Activated naive CD4-positive, alpha-beta T cell treated with anti-CD3 and anti-CD28 coated beads, Interleukin-2, amount 10 ng/mL, durations not matched to agents 7 days and 5 days (primary cell): ENCODE measurements at places on chromosomes 3 and 15.

DNA sequence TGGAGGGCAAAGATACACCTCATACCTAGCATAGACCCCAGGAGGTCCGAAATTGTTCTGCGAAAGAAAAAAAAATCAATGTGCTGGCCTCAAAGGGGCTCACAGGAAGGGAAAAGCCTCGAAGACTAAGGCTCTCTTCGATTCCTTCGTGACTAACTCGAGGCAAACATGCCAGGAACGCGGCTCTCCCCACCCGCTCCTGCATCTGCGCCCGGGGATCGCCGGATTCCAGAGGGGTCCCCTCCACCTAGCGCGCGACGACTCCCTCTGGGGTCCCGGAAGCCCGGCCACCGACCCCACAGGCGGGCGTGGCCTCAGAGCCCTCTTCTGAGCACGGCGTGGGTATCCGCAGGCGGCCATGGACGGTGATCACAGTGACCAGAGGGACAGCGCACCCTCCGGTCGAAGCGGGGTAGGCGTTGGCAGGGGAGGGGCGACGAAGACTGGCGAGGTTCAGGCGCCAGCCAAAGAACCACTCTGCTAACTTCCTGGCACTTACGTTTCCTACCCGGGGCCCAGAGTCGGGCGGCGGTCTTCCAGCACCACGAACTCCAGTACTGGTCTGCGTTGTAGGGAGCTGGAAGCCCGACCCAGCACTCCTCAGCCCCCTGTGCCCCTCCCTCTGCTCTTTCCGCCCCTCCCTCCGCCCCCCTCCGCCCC lies 515 bp upstream of the EIF3J start:
- DNase-seq, result no peak

DNA sequence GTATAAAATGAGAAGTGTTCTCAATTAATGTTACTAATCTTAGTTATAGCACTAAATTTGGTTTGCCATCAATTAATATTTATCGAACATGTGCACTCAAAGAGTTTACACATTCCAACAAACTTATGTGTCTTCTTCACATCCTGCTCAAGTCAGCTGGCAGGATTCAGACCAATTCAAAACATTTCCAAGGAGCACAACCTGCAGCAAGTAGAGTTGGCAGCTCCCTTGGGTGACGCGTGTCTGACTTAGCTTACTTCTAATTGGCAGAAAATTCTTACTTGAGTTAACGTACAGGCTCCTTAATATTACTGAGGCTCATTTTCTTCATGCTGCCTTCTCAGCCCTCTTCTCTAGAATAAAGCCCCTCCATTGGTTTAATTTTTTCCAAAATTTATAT lies 110.4 kb upstream of the PFN2 start:
- no peak for DNase-seq

- DNase-seq, result no peak
These were observed 32.6 kb downstream of the PLS1 start for GRCh38 chr3:142628801-142629200.

DNA sequence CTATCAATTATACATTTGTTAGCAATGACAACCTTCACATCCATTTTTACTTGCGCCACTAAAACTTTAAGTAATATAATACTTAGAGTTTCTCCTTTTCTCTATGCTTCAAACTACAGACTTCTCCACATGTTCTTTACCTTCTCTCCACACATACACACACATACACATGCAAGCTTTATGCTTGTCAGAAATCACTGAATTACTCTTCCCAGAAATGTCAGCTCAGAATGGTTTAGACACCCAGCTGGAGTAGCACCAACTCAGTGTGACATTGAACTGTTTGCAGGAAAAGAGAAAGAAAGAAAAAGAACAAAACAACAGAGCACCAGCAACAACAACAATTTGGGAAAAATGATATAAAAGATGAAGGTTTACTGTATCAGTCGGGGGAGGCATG lies 20.9 kb downstream of the CBLB start:
- DNase-seq, result no peak

GRCh38 chr3:150783920-150784746 lies 21.2 kb upstream of the SIAH2 start:
- DNase-seq, result no peak

DNA sequence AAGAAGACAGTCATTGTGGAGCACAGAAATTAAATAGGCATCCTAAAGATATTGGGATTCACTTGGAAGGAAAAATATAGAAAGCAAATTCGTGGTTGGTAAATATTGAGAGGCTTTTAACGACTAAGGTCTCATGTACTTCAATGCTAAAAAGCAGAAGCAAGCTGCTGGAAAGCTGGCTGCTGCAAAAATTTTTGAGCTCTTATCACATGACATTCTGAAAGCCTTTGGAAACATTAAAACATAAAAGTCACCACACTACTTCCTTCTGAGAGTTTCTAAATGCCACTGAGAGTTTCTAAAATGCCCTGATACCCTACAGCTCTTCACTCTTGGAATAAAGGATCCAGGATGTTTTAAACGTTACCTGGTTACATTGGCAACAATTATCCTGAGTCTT lies 39.0 kb upstream of the CBLB start:
- DNase-seq, result no peak

- DNase-seq, result no peak
These were observed 102.1 kb downstream of the TGFBR2 start for GRCh38 chr3:30708472-30708871.

GRCh38 chr3:47047673-47048072 lies 68.2 kb downstream of the NBEAL2 start:
- no peak for DNase-seq
